ENCODE measurements at places on chromosomes 3 and 15.
A peak's percentile ranks its signal among the peaks of the same experiment; 100 is the strongest.

GRCh38 chr3:52259035-52259434, 13.5 kb downstream of the PPM1M start:
- no peak for DNase-seq

- peak; percentile 81 for DNase-seq
Observed at GRCh38 chr3:197029511-197030167, at the start of gene MELTF. MELTF (minus strand) TSS chr3:197029817; CDS start chr3:197029702, 115 bp downstream.

GRCh38 chr3:5006755-5007202, 27.5 kb downstream of the BHLHE40 start:
- DNase-seq = peak; percentile 98

- peak; percentile 82 for DNase-seq
Observed at GRCh38 chr3:58237238-58237940, at the start of gene ABHD6. ABHD6 (plus strand) TSS chr3:58237792; CDS start chr3:58256587, 18,795 bp downstream.

DNA sequence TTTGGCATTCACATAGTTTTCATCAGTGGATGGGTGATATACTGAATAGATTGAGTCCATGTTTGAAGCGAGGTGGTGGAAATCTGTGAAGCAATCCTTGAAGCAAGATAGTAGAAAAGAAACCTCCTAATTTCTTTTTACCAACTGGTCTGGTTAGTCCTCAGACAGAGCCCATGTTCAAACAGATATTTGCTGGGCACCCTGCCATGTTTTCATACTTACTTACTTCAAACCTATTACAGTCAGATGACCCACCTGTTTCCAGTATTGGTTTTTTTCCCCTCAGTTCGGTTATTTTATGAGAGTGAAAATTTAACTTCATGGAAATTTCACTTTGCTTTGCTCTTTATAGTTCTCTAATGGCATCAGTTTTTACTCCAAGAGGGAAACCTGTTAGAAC, 23.7 kb downstream of the EXOSC7 start:
- DNase-seq = no peak

DNA sequence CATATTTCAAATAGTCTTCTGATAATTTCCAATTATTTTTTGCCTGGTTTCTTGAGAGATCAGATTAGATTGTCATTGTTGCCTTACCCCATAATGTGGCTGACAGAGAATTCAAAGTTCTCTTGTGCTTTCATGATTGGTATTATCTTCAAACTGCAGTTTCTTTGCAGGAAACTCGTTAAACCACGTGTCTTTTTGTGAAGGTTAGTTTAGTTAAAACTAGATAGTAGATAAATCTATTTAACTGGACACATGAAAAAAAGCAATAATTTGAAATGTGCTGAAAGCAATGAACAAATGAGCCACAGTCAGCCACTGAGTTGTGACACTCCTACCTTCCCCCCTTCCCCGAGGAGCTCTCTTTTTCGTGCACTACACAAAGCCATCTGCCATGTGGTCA, 327.5 kb upstream of the UMPS start:
- no peak for DNase-seq

DNA sequence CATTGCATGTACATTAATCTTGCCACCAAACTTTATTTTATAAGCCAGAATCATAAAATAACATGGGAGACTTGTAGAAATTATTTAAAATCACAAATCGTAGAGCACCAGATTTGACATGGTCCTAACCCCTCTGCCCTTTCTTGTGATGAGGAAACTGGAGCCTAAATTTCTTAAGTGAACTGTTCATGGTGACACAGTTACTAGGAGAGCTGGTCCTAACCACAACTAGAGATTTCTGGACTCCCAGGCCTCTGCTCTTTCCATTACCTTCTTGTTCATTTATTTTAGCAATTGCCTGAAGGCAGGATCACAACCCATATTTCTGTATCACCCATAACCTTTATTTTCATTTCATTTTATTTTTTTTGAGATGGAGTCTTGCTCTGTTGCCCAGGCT, 352.5 kb downstream of the LPP start:
- peak; percentile 34 for DNase-seq

- DNase-seq = peak; percentile 72
Observed at GRCh38 chr3:140863580-140864009, 78.0 kb upstream of the SLC25A36 start.

DNA sequence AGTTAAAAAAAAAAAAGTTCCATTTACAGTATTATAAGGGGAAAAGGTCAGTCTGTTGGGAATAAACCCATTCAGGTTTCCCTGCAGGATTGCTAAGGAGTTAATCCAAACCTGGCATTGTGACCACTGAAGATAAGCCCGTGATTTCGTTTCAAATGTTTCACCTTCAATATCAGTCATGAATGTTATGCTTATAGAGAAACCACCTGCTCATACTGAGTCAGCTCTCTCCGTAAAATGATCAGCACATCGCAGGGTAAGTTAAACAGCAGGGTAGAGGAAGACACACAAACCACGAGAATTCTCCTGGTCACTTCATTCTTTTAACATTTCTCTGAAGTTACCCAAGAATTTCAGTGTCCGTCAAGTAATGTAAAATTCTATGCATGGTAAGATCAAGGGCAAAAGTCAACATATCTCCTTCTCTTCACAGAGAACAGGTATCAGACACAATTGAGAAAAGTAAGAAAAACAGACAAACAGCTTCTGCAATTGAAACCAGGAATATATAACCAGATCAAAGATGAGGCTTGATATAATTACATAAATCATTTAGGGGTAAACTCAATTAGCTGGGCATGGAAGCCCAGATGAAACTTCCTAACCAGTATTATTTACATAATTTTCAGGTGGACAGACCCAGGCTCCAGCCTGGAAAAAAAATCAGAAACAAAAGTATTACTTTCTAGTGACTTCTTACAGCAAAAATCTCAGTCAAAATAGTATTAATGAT, 67.6 kb upstream of the ARHGEF3 start:
- DNase-seq = no peak

DNA sequence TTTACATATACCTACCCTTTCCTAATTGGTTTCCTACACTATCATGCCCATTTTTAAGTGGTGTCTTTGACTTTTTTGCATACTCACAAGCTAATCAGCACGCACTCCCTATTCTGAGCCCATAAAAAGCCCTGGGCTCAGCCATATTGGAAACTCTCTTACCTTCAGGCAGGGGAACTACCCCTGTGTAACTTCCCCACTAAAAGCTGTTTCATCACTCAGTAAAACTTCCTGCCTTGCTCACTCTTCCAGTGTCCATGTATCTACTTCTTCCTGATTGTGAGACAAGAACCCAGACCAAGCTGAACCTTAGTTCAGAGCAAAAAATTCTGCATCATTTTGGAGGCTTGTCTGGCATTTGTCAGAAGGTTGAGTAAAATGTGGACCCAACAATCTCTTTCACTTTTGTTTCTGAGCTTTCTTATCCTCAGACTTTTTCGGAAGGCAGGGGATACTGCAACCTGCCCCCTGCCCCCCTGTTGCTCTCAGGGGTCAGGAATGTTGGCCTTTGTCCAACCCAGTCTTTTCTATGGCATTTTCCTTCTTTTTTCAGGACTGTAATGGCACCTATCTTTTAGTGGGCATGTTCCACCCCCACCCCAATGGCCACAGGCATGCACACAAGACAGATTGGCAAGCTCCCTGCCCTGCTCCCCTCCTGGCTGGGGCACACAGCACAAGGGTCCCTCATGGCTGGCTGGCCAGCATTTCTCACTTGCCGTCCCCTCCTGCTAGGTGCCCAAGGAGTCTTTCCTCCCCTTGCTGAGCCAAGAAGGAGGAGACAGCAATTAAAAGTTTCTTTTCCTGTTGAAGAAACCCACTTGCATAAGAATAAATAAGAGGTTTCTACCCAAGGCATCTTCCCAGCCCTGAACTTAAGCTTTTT, 26.3 kb upstream of the TMEM45A start:
- peak; percentile 48 for DNase-seq

DNA sequence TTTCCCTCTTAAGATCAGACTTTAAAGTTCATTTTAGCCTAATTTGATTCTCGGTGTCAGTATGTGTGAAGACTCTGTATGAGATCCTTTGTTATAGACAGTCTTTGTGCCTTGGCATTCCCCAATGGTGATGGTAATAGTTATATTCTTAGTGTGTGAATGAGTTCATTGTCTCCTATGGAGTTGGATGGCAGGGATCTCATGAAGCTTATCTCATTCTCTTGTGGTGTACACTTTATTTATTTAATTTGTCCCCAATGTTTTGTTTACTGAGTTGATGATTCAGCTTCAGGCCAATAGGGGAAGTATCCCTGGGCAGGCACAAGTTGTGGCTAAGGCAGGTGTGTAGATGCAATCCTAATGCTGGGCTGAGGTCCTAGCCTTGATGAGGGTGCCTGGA, 222.0 kb upstream of the DPPA4 start:
- no peak for DNase-seq

DNA sequence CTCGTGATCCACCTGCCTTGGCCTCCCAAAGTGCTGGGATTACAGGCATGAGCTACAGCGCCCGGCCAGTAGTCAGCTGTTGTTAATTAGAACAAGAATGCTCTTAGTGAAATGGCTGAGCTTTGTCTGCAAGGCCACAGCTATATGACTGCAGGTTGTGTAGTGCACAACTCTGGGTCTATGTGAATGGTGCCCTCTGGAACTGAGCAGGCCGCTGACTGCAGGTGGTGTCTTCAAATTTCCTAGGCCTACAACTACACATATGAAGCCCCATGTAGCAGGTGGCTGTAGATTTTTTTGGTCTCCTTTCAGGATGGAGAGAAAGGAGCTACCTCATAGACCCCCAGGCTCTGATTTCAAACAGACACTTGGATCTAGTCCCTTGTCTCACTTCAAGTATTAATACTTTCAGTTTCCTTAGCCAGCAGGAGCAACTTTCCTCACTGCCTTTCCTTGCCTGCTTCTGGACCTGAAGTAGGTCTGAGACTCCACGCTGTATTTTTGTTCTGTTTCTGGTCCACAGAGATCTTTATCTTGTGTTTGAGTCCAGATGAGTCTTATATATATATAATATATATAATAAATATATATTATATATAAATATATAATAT, 86.9 kb downstream of the C3orf80 start:
- no peak for DNase-seq

- no peak for DNase-seq
Observed at GRCh38 chr15:48989170-48989569, 25.5 kb upstream of the SHC4 start.

DNA sequence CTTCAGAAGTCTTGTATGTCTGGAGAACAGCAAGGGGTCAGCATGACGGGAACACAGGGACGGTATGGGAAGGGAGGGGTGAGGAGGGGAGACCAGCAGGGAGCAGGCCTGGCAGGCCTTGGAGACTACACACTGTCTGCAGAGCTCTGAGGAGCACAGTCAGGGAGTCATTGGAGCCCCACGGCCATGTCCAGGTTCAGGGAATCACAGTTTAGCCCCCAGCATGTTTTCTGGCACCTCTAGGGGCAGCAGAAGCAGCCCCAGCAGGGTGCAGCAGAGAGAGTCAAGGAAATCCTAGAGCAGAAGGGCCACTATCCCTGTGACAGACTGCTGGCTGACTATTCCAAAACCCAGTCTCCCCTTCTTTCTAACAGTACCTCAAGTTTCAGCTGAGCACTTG, 3.2 kb downstream of the LAMP3 start:
- peak; percentile 48 for DNase-seq

GRCh38 chr15:89829161-89829560, 14.5 kb upstream of the ANPEP start:
- no peak for DNase-seq

GRCh38 chr3:51500632-51501131, 867 bp upstream of the DCAF1 start:
- DNase-seq = peak; percentile 32

- peak; percentile 90 for DNase-seq
Observed at GRCh38 chr15:88623061-88623460, 1.9 kb downstream of the AEN start.

DNA sequence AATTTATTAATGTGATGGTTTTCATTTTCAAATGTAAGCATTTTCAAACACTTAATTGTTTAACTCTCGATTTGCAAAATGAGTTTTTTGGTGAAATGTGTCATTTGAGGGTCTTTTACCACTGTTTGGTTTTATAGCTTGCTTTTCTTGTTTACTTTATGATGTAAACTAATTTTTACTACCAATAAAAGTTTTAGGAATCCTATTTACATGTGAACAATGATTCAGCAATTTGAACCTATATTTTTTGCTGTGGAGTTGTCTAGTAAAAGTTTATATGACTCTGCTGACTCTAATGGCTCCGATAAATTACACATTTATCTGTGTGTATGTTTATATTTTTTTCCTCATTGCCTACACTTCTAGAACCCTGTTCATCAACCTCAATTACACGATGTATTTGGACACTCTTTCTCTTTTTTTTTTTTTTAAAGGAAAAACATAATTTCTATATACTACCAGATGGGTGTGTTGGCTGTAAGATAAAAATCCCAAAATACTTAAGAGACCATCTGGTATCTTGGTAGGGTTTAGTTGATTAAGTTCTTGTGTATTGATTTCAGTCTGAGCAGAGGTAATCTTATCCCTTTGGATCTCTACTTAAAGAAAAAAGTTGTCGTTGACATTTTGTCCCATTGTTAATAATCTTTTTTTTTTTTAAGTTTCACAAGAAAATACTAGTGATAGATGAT, 89.5 kb downstream of the PTPRG start:
- DNase-seq = no peak

- no peak for DNase-seq
Observed at GRCh38 chr3:189853906-189854305, 222.7 kb downstream of the TP63 start.

DNA sequence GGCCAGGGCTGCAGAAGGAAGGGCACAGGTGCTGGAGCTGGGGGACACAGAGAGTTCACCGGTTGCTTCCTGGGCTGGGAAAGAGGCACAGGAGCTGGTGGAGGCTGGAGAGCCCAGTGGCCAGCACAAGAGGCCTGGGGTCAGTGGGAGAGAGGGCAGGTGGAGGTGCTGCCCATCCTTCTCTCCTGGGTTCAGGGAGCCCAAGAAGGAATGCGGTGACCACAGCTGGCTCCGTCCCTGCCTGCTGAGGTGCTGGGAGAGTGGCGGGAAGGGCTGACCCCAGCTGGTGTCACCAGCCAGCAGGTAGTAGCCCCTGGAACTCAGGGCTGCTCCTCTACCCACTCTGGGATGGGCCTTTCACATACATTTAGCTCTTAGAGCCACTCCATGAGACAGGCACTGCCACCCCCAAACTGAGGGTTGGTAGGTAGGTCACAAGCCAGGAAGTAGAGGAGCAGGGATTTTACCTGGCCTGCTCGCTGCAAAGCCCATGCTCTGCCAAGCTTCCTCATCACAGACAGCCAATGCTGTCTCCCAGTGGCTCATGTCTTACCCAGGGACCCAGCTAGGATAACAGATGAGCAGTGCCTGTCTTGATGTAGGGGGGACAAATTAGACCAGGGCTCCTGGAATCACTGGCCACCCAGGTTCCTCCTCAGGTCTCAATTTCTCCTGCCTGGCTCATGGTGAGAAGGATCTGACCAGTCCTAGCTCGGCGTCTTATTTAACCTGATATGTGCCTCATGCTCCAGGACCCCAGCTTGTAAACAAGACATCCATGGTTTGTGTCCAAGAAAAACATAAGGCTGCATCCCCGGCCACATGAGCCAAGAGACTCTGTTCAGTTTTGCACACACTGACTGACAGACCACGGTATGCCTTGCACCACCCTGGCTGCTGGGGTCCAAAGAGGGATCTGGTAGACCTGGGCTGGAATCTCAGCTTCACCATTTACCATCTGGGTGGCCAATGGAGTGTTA, 119.2 kb downstream of the CORO2B start:
- no peak for DNase-seq

Data from suppressor macrophage treated with lipopolysaccharide for 4 hours (primary cell).